AG04449 (cell line): ENCODE measurements at places on chromosomes 7 and 10.

DNA sequence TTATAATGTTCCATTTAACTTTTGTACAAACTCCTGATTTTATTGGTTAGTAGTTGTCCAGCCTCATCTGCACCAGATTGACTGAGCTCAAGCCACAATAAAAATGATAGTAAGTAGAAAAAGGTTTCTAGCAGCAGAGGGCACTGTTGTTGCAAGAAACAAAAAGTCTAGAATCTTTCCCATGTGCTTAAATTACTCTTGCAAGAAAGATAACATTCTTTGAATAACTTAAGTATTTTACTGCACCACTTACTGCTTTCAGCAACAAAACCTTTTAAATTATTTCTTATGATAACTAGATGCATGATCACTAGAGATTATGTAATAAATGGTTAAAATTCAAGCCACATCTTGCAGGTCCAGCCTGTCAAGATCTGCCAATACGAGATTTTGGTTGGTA, 27.0 kb downstream of the LMOD2 start:
- DNase-seq: peak; percentile 34

- DNase-seq: no peak
These were observed 3.1 kb downstream of the EN2 start for GRCh38 chr7:155460926-155461613.

DNA sequence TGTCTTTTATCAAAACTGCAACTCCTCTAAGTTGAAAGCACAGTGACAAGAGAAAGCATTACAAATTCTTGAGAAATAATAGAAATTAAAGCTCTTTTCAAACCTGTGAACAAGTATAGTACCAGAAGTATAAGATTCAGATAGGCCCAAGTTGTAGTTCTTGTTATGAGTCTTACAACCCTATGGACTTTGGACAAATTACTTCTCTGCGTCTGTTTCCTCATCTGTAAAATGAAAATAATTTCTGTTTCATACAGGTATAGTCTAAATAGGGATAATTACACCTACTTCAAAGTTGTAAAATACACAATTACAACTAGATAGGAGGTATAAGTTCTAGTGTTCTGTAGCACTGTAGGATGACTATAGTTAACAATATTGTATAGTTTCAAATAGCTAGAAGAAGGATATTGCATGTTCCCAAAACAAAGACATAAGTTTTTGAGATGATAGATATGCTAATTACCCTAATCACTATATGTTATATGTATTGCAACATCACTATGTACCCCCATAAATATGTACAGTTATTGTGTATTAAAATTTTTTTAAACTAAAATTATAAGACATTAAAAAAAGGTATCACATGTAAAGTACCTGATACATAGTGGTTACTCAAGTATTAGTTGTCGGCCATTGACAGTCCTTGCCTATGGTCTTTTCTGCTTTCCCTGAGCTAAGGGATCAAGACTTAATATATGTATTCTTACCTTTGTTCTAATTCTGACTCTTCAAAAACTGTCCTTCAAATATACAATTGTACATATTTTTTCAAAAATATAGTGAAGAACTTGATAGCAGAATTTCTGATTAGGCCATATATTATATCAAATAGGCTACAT, 1.8 kb upstream of the WASL start:
- DNase-seq: no peak

- no peak for DNase-seq
These were observed 793.0 kb upstream of the IGFBP3 start for GRCh38 chr7:46713868-46714596.

DNA sequence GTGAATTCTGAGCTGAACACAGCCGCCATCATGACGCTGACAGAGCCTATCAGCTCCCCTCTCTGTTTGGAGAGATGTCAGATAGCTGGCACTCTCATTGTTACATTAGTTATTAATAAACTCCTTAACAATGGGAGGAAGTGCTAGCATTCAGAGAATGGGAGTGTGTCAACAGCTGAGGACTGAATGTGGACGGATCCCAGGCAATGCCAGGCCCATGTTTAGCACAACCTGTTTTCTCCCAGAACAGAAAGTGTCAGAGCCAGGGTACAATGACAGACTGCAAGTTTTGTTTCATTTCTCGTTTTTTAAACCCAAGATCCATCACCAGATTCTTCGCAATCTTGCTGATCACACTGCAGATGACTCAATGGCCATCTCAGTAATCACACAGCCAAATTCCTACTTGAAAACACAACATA, 99.6 kb downstream of the PRPF18 start:
- no peak for DNase-seq

DNA sequence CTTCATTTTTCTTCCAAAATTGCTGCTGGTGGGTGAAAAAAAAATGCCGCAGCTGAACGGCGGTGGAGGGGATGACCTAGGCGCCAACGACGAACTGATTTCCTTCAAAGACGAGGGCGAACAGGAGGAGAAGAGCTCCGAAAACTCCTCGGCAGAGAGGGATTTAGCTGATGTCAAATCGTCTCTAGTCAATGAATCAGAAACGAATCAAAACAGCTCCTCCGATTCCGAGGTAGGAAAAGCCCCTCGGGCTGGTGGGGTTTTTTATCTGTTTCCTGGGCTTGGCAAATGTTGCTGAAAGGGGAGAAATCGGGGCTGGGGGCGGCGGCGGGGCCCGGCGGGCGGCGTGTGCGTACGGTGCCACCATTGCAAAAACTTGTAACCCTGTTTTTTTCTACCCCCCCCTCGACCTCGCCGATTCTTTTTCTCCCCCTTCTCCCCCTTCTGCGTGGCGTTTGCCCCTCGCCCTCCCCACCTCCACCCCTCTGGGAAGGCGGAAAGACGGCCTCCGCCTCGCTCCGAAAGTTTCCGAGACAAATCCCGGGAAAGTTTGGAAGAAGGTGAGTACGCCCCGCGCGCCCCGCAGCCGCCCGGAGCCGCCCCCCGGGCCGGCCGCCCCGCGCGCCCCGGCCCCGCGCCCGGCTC, 789 bp downstream of the TCF7L2 start:
- no peak for DNase-seq

GRCh38 chr10:18968159-18968558, 80.4 kb upstream of the MALRD1 start:
- no peak for DNase-seq

DNA sequence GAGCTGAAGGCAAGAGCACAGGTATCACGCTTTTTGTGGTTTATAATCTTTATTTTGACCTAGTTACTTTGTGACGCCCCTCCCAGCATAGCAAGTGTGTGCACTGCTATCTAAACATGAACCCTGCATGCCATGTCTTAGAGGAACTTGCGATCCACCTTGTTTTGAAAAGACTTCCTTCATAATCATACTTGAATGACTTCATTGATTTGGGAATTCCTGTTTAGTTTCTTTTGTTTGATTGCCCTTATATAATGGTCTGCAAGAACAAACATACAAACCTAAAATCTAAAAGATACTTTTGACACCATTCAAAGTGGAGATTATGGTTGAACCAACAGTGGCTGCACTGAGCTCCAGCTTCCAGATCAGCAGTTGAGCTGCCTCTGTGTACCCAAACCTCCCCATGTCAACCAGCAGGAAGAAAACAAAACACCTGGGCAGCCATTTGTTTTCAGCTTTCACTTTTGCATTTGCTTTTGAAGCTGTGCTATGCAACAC, 132.6 kb downstream of the CELF2 start:
- DNase-seq: no peak

- no peak for DNase-seq
These were observed 30.0 kb downstream of the CLDN12 start for GRCh38 chr7:90433221-90433620.

DNA sequence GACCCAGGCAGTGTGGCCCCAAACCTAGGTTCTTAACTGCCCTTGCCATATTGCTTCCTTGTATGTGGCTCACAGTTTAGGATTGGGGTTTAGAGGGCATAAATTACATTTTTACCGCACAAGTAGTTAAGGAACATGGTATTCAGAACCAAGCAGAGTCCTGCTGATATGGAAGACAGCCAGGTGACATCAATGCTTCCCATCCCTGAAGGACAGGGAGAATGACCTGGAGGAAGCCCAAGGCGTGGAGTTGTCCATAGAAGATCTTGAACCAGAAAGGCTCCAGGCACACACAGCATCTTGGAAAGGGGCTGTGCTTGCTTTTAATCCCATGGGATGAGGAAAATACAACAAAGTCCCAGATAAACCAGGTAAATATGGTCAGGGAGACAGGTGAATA, 48.3 kb downstream of the ATXN7L1 start:
- DNase-seq: no peak

- no peak for DNase-seq
These were observed 17.1 kb downstream of the PDSS1 start for GRCh38 chr10:26714415-26715136.

DNA sequence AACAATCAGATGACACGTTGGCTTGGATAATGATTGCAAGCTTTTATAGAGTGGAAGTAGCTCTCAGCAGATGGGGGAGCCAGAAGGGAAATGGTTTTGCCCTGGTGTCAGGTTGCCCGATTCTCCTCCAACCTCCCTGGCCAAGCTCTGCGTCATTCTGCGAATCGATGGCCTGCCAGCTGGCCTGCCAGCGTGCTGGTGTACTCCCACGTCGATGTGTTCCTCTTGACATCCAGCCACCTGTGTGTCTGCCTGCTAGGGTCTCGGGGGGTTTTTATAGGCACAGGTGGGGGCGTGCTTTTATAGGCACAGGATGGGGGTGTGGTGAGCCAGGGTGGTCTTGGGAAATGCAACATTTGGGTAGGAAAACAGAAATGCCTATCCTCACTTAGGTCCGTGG, 4.6 kb downstream of the NET1 start:
- no peak for DNase-seq

- no peak for DNase-seq
These were observed 17.0 kb downstream of the TRA2A start for GRCh38 chr7:23514755-23515154.

DNA sequence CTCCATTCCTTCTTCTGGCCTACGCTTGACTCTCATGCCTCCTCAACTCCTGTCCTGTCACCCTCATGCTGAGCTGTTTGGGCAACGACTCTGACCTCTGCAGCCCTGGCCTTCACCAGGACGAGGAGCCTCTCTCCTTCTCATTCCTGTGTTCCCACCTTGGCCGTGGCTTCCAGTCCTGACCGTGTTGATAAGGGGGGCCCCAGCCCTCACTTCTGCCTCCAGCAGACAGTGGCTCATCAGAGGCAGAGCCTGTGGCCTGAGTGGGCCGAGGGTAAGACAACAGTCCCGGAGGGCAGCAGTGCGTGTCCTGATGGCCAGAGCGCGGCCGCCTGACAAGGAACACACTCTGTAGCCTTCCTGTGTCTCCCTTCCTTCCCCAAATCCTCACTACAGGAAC, 61.7 kb upstream of the UBE3C start:
- DNase-seq: no peak

GRCh38 chr10:104686829-104687228, 45.7 kb downstream of the SORCS3 start:
- DNase-seq: no peak

GRCh38 chr7:85602196-85602595, 415.3 kb upstream of the SEMA3D start:
- no peak for DNase-seq

- no peak for DNase-seq
These were observed 111.5 kb downstream of the FOXL3 start for GRCh38 chr7:401495-401894.

DNA sequence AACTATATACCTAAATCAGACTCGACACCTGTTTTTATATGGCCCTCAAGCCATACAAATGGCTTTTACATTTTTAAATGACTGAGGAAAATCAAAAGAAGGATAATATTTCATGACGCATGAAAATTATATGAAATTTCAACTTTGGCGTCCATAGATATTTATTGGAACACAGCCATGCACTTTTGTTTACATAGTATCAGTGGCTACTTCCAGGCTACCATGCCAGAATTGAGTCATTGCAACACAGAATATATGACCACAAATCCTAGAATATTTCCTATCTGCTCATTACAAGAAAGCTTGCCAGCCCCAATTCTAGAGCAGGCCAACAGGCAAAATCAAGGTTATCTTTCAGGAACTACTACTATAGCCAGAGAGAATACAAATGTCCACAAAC, 29.3 kb downstream of the AFAP1L2 start:
- DNase-seq: no peak

- no peak for DNase-seq
These were observed 136.4 kb downstream of the OAT start for GRCh38 chr10:124282326-124282725.

DNA sequence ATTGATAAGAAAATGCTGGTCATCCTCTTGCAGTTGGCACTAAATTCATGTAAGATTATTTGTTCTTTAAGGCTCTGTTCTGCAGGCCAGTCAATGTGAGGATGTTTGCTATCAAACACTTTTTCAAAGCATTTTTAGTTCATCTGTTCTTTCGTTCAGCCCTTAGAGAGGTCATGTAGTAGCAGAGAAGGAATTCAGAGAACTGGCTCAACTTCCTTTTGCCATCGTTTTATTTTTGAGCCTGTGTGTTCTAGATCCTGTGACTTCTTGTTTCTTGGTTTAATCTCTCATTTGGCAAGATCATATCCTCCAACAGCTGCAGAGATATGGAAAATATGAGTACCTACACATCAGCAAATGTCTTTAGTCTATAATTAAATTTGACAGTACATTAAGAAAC, 184.3 kb downstream of the NRP1 start:
- DNase-seq: no peak

GRCh38 chr10:95297402-95297801, 6.6 kb upstream of the PDLIM1 start:
- DNase-seq: no peak

- DNase-seq: no peak
These were observed 283.3 kb downstream of the PHTF2 start for GRCh38 chr7:78081888-78082287.

- DNase-seq: no peak
These were observed 122.0 kb upstream of the TCERG1L start for GRCh38 chr10:131433568-131433967.

- no peak for DNase-seq
These were observed 199.2 kb downstream of the IMMP2L start for GRCh38 chr7:111363099-111363498.

DNA sequence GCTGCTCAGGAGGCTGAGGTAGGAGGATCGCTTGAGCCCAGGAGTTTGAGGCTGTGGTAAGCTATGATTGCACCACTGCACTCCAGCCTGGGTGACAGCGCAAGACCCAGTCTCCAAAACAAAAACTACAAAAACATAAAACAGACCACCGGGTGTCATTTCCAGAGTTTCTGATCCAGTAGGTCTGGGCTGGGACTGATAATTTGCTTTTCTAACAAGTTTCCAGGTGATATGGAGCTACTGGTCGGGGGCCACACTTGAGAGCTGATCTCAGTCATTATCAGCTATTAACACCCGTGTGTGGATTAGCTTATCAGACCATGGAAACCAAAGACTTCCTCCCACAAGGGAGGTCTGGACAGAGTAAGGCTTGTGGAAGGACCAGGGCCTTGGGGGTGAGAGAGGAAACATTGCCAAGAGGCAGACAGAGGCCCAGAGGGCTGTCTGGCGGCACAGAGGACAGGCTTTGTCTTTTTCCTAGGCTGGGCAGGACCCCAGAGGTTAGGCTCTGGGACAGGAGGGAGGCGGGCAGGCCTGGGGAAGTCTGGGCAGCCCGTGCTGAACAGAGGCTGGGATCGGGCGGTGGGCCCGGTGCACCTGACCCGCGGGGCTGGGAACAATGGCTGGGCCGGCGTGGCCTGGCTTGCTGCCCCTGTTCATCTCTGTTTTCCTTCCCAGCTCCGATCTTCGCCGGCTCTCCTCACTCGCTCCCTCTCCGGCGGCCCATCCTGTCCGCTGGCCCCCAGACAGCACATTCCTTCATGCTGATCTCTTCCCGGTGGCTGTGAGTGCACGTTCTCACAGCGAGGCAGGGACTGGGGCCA, 25.2 kb downstream of the TMEM270 start:
- DNase-seq: no peak
